GM12891 (cell line): ENCODE measurements at places on chromosomes 16 and 17.

DNA sequence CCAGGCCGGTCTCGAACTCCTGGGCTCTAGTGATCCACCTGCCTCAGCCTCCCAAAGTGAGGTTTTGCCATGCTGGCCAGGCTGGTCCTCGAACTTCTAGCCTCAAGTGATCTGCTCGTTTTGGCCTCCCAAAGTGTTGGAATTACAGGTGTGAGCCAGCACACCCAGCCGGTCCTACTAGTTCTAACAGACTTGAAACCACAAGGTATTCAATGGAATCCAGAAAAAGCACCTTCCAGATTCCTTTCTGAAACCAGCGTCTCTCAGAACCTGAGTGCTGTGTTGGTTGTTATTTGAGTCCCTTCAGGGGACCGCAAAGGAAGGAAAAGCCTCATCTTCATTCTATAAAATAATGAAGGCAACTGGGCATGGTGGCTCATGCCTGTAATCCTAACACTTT, 4.1 kb downstream of the KRABD2 start:
- DNase-seq = no peak

DNA sequence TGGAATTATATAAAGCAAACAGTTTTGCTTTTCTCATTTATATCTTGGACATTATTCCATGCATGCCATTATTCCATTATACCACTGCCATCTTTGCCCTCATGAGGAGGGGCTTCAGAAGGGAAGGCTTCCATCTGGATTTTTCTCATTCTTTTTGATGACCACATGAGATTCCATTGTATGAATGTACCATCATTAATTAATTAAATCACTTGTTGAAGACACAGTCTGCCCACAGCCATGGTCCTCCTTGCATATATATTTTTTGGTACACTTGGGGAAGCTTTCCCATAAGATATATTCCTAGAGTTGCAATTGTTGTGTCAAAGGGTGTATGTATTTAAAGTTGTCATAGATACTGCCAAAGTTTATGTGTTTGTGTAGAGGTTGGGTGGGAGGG, 7.1 kb downstream of the ARL4D start:
- no peak for DNase-seq

GRCh38 chr17:77540975-77541374, 400.2 kb downstream of the SEC14L1 start:
- DNase-seq = no peak

DNA sequence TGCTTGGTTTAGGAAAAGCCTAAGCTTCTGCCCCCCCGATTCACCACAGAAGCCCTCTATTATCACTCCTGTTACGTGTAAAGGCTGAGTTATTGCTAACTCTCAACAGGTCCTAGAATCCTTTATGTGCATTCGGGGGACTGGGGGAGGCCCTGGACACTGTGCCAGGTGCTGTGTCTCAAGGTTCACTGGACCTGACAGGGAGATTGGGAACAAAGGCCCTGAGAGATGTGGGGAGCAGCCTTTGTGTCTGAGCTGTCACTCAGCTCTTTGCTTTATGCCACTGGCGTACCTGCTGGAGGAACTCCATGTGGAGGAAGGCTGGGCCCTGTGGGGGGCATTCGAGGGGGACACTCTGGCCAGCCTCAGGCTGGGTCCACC, 65.9 kb downstream of the METRNL start:
- DNase-seq = no peak

DNA sequence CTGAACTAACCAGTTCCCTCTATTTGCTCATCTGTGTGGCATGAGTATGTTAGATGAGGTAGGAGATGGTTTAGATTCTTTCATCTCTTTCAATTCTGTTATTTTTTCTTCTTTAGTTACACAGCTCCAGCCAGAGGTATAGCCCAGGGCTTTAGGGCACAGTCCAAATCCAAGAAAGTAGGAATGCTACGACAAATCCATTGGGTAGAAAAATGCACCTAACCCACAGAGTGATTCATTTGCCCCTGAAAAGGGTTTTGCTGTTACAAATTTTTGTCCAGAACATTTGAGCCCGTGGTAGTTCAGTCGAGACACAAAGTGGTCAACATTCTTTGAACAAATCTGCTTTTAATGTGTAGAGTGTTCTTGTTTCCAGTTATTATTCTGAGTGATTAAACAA, 250.7 kb downstream of the HS3ST3A1 start:
- DNase-seq = no peak

DNA sequence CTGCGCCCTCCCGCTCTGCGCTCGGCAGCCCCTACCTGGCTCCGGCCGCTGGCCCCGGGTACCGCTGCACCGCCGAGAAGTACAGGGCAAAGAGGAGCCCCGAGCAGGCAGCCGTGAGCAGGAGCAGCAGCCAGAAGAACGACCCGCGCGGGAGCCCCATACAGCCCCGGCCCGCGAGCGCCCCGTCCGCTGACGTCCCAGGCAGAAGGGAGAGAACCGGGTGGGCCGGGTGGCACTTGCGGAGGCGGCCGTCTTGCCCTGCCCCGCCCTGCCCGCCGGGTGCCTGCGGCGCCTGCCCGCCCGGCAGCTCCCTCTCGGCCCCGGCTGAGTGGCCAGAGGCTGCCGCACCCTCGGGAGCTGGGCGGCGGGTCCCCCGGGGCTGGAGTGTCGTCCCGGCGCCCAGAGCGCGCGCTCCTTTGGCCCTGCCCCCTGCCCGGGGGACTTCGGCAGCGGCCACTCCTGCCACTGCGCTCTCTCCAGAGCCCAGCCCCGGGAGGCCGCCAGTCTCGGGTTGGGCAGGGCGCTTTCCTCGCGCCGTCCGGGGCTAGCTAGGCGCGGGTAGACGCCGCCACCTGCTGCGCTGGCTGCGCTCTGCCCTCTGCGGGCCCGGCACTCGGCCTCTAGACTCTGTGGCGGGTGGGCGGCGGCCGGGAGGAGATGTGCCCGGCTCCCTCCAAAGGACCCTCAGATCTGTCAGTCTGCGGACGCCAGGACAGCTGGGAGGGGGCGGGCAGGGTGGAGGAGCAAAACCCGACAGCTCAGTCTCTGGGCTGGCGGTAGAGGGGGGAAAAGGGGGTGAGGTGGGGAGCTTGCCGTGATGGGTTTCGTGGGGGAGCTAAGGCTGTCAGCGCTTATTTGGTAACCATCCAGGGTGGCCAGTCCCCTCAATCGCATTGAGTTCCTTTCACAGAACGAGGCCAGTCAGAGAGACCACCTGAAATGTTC, at the start of gene ST6GALNAC2:
Gene ST6GALNAC2, minus strand, starts transcription at position 212 of the 945 bp plus-strand sequence. Its CDS starts 52 bp downstream, at position 160.
- no peak for DNase-seq

DNA sequence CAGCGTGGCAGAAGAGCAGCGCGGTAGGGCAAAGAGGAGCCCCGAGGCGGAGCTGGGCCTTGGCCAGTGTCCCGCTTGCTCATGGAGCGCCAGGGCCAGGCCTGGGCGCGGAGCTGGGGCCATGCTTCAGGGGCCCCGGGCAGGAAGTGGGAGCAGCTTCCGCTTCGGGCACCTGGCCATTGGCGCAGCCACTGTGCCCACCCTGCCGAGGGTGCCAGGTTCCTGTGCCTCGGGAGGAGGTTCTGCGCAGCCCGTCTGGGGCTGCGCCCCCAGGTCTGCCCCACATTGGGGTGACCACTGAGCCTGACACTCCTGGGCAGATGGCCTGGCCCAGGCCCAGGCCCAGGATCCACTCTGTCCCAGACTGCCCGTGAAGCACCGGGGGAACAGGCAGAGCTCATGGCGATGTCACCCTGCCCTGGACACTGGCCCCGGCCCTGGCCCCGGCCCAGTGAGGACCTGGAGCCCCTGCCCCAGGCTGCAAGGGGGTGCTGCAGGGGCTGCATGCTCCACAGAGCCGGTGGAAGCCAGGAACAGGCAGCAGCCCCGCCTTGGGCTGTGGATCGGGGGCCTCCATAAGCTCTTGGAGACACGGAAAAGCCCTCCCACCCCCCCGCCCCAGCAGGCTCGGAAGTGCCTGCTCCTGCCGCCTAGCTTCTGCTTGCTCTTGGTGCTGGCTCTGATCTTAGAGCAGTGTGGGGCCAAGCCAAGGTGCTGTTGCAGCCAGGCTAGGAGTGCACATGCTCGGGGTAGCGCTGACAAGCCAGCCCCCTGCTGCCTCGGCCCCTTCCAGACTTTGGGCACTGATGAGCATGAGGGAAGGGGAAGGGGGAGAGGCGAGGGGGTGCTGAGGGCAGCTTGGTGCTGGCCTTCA, 35.9 kb upstream of the FOXJ1 start:
- DNase-seq = no peak

DNA sequence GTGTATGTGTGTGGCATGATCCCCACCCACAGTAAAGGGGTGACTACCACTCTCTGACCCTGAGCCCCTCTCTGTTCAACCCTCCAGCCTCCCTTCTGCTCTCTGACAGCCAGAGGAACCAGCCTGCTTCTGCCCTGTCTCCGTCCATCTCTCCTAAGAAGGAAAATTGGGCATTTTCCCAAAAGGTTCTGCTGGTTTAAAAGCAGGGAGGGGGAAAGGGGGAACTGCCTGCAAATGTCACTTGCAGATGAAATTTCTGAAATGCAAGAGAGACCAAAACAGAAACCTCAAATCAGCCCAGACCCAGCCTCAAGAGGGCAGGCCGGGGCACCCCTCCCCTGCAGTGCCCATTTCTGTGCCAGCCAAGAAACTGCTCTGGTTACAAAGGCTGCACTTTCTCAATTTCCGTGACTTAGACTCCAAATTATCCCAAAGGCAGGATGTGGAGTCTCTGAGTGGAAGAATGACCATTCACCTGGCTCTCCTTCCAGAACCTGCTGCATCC, 197.9 kb downstream of the RBFOX3 start:
- DNase-seq = no peak

DNA sequence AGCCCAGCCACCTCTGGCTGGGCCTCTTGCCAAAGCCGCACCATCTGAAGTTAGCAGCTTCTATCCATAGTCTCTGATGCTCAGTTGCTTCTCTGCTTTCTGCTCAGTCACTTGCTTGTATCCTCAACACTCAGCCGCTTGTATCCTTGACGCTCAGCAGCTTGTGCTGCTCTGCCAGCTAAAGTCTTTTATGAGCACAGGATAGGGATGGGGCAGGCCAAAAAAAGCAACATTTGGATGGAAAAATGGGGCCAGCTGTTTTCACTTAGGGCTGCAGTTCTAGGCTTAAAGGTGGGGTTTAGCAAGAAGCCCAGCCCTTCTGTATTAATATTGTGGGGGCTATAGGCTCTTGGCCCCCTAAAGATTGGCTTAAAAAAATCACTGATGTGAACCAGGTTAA, 739.4 kb downstream of the CDH8 start:
- no peak for DNase-seq

- no peak for DNase-seq
Observed at GRCh38 chr16:17325476-17326143, 145.2 kb downstream of the XYLT1 start.

GRCh38 chr17:9707948-9708347, 62.6 kb downstream of the USP43 start:
- DNase-seq = no peak

GRCh38 chr16:72850853-72851252, 197.1 kb downstream of the ZFHX3 start:
- no peak for DNase-seq

GRCh38 chr17:77002103-77003045, 134.2 kb downstream of the MGAT5B start:
- DNase-seq = no peak

- DNase-seq = no peak
Observed at GRCh38 chr17:20994779-20995149, 48.0 kb downstream of the USP22 start.

- DNase-seq = no peak
Observed at GRCh38 chr17:42681976-42682721, at the start of gene CNTNAP1. Gene CNTNAP1 (plus strand): TSS chr17:42682531. CDS start chr17:42682830, 299 bp downstream.

DNA sequence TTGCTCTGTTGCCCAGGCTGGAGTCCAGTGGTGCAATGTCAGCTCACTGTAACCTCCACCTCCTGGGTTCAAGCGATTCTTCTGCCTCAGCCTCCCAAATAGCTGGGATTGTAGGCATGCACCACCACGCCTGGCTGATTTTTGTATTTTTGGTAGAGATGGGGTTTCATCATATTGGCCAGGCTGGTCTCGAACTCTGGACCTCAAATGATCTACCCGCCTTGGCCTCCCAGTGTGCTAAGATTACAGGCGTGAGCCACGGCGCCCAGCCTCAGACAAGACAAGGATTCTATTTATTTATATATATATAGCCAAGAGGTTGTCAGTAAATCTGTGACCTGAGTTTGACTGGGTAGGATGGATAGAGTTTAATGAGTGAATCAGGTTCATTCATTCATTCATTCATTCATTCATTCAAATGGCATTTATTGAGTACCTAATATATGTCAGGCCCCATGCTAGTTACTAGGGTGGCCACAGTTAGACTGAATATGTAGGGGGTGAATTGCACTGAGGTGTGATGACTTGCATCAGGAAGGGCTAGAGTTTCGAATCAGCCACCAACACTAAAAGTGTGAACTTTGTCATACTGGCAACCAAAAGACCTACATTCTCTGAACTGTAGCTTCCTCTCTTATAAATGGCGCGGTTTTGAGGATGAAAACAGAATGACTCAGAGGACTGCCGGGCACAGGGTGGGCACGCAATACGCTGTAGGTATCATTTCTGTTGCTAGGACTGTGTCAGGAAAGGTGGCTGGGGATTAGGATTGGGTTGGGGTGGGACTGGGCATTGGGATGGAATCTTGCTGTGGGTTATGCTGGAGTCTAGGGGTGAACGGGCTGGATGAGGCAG, 37.8 kb downstream of the ITGAE start:
- DNase-seq = peak; percentile 56

- no peak for DNase-seq
Observed at GRCh38 chr16:57299009-57299718, 14.7 kb upstream of the PLLP start.

DNA sequence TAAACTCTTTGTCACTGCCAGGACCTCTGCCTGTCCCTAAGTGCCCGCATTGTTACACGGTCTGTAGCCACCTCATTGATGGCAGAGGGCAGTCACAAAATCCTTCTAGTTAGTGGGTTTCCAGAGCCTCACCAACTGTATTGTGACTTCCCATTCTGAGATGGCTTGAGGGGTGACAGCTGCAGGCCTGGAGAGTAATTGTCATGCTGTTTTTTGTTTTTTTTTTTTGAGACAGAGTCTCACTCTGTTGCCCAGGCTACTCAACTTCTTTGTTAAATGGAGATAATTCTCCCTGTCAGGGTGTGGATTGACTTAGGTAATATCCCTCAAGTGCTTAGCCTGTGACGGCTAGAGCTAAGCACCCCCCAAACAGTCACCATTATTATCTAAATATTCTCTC, 77.9 kb downstream of the SDR42E1 start:
- DNase-seq = no peak

DNA sequence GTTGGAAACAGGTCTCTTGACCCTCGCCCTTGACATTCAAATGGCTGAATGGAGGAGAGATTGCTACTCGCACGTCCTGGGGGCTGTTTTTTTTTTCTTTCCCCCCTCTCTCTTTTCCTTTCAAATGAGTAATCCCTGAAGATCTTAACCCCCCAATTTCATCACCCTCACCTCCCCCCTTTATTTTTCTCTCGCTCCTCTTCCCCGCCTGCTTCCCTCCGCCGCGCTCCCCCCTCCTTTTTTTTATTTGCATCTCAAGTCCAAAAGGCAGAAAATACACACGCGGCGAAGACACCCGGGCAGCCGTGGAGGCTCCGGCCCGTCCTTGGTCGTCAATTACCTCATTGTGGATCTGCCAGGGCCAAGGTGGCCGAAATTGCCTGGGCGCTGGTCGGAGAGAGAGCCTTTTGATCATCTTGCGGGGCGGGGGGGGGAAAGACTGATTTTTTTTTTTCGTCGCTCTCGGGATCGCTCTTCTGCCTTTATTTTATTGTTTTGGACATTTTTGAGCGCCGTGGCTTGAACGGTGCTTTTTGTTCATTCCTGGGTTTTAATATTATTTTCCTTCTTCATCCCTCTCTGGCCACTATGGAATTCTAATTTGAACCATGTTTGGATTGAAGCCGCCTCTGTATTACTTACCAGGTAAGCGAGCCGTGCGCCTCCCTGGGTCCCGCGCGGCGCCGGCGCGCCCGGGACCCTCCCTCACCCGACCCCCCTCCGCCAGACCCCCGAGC, 57.2 kb upstream of the GSE1 start:
- DNase-seq = no peak

- DNase-seq = no peak
Observed at GRCh38 chr17:81902653-81903414, 796 bp downstream of the NPB start.
